NCI-H774 (cell line): ENCODE measurements at places on chromosomes 1 and 21.

DNA sequence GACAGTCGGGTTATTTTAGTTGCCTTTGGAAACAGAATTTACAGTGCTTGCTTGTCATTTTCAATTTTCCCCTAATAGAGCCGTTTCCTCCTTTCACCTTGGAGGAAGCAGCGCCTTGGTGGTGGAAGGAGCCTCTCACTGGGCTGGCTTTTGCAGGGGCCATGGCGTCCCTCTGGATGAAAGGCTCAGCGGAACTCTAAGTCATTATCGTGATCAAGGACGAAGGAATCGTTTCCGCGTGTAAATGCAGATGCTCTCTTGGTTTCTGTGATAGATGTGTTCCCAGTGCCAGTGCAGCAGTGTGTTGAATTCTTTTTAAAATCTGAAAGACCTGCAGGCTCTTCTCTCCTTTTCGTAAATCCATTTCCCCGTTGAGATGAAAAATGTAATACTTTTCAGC is 126.2 kb upstream of the LMO4 start:
- DNase-seq, result no peak

DNA sequence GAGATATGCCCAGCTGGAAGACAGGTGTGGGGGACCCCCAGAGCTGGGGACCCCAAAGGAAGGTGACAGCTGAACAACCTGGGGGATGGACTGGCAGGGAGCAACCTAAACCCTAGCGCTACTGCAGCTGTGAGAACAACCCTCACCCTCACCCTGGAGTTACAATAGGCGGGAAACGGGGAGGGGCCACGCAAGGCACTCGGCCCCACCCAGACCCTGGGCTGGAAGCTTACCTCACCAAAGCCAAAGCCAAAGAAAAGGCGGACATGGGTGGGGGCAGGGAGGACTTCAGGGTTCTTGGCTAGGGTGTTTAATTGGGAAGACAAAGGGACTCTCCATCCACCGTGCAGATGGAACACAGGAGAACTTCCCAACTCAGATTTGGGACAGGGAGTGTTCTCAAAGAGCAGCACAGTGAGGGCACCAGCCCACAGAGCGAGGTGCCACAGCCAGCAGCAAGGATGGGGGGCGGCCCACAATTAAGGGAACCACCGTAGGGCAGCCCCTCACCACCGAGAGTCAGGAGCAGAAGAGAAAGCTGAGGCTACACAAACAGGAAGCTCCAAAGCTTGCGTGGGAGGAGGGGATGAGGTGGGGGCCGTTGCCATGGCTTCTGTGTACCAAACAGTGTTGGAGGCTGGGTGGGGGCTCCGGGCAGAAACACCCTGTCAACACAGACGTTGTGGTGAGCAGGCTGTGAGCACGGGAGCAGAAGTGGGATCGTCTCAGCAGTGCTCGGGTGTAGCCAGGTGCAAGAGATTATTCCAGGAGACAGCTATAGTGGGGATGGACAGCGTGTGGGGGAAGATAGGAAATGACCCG is 1.9 kb downstream of the TAGLN2 start:
- peak; percentile 45 for DNase-seq

DNA sequence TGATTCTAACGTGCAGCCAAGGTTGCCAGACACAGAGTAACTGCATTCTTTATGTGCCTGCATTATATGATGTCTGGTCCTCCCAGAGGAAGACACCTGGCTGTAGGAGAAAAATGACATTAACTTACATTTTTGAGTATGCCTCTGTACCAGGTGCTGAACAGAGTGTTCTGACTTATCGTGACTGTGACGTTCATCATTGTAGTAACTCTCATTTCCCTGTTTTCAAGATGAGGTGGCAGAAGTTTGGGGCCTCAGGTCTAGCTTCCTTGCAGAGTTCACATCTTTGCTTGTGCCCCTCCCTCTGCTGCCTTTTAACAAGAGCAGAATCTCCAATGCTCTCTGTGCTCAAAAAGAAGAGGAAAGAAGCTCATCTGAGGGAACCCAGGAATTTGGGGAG is 488.0 kb downstream of the AJAP1 start:
- no peak for DNase-seq

GRCh38 chr1:172944931-172945330 is 105.8 kb downstream of the TNFSF18 start:
- DNase-seq, result no peak

- DNase-seq, result no peak
Measured at GRCh38 chr1:71461416-71461815, 380.6 kb upstream of the ZRANB2 start.

GRCh38 chr1:87338566-87338965 is 9.9 kb downstream of the LMO4 start:
- no peak for DNase-seq

- DNase-seq, result no peak
Measured at GRCh38 chr1:18569811-18570545, 60.7 kb upstream of the PAX7 start.

GRCh38 chr21:15275615-15276235 is 210.9 kb upstream of the NRIP1 start:
- DNase-seq, result no peak

DNA sequence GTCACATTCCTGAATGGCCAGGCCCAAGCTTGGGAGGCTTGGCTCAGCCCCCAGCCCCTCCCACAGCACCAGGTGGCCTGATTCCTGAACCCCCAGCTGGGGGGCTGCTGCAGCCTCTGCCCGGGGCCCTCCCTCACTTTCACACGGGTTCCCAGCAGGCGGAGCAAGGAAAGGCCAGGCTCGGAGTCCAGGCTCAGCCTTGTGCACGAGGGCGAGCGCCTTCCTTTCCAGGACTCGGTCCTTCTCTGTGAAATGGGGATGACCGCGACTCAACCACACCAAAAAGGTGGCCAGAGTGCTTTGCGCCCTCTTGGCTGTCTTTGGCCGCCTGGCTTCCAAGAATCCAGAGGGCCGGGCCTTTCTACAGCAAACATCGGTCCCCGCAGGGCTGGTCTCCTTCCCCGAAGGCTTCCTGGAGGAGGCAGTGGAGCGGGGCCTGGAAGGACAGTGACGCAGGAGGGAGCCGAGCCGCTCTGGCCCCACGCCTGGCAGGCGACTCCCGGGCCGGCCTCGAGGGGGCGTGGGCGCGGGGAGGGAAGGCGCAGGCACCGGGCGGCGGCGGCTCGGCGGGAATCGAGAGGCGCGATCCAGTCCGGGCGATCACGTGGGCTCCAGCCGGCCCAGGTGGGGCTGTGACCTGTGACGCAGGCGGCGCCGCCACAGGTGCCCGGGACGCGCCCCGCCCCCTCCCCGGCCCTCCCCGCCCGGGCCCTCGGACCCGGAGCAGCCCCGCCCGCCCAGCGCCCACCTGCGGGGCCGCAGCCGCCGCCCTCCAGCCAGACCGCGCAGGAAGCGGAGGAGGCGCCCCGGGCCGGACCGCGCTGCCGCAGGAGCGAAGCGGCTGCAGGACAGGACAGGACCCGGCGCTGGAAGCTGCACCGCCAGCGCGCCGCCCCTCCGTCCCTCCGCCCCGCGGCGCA is at the start of gene ARHGEF16:
TSS of gene ARHGEF16 (plus strand) at position 775 of the 920 bp plus-strand sequence. CDS start 8,420 bp downstream, outside the sequence.
- DNase-seq, result peak; percentile 59

GRCh38 chr1:156263288-156263655 is 15.4 kb upstream of the PAQR6 start:
- no peak for DNase-seq

- DNase-seq, result no peak
Measured at GRCh38 chr1:87743256-87743655, 414.6 kb downstream of the LMO4 start.

DNA sequence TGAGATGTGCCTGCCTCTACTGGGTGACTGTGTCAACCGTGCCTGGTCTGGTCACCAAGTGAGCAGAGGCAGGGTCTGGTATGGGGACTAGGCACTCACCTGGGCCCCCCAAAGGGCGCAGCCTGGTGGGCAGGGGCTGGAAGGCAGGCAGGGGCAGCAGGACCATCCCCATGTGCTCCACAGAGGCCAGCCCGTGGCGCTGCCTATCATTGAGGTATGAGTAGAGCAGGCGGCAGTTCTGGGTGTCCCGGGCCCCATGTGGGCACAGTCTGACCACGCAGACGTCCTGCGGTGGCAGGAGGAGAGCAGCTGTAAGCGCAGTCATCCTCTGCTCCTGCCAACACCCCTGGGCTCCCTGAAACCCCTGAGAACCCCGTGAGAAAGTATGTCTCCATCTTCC is 23.7 kb downstream of the SPOCD1 start:
- no peak for DNase-seq

- DNase-seq, result no peak
Measured at GRCh38 chr1:76957961-76958360, 90.7 kb downstream of the ST6GALNAC5 start.

DNA sequence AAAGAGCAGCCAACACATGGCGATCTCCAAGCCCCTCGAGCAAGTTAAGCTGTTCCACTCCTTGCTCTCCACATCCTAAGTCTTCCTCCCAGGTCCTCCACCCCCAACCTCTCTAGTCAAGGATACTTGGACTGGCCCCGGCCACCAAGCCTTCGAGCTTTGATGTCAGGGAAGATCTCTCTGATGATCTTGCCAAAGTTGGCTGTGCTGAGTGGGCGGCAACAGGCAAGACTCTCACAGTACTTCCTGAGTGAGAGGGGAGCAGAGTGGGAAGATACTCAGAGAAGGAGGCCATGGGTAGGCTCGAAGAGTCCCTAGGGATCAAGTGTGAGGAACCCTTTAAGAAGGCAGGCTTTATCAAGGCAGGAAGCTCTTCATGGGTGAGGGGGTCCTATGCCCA is 2.8 kb downstream of the RFX5 start:
- DNase-seq, result no peak

GRCh38 chr1:245113649-245114048 is 41.1 kb upstream of the KIF26B start:
- DNase-seq, result no peak

DNA sequence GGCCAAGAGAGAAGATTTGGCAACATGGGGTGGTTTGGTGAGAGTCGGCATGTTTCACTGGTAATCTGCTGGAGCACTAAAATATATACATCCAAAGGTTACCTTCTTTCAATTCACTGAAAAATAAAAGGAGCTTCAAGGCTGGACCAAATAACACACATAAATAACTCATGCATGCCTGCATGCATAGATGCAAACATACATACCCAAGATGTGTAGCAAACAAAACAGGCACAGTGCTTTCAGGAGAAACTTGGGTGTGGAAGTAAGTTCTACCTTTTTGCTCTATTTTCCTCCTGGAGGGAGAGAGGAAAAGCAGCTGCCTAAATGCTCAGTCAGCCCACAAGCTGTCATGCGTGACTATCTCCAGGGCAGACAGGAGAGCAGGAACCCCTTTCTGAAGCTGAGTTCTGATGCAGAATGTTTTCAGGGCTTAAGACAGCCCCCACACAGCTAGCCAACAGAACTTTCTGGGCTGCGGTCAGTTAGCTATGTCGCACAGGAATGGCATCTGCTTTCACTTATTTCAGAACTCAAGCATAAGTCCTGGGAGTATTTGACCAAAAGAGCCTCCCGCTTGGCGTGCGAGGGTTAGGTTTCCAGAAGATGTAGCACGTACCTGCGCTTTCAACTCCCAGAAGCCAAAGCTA is 166.2 kb downstream of the TOMM20 start:
- DNase-seq, result no peak

GRCh38 chr1:224683936-224684335 is 67.8 kb downstream of the CNIH3 start:
- DNase-seq, result no peak
